ENCODE measurements at places on chromosomes 3 and 15.

DNA sequence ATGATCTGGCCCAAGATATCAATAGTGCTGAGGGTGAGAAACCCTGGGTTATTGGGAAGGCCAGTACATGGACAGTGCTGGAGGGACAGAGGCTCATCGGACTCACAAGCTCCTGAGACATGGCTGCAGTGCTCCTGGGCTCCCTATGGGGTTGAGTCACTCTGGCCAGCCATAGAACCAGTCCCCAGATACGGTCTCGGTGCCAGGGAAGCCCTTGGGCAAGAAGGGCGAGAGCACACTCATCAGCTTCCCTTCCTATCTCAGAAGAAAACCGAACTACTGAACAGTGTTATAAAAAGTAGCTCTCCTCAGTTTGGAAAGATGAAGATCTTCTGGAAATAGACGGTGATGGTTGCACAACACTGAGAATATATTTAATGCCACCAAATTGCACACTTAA lies 34.4 kb downstream of the POC1A start:
- no peaks in the 10 kb centered on the region for H3K27me3 ChIP-seq
- H3K4me3 ChIP-seq: no peak overlapping the region
- H3K36me3 ChIP-seq: peaks cover 18% of the 10 kb centered on the region
- DNase-seq: no peak
- H3K4me1 ChIP-seq: peaks cover 24% of the 10 kb centered on the region

- H3K4me1 ChIP-seq: no peaks in the 10 kb centered on the region
- H3K27me3 ChIP-seq: no peaks in the 10 kb centered on the region
- DNase-seq: no peak
- no peaks in the 10 kb centered on the region for H3K36me3 ChIP-seq
These were observed 71.0 kb downstream of the NTRK3 start for GRCh38 chr15:88185584-88185983.

- peak within 1 kb of the TSS; percentile 95 for H3K4me3 ChIP-seq
- H3K27ac ChIP-seq: peak within 1 kb of the TSS; percentile 99
- DNase-seq: peak; percentile 80
- H3K36me3 ChIP-seq: peaks cover 18% of the 10 kb centered on the region
- peaks cover 39% of the 10 kb centered on the region for H3K4me1 ChIP-seq
- H3K27me3 ChIP-seq: peaks cover 9% of the 10 kb centered on the region
These were observed at the start of gene ZNF710 for GRCh38 chr15:90001062-90001682. ZNF710 (plus strand) TSS chr15:90001324; CDS start chr15:90067138, 65,814 bp downstream.

DNA sequence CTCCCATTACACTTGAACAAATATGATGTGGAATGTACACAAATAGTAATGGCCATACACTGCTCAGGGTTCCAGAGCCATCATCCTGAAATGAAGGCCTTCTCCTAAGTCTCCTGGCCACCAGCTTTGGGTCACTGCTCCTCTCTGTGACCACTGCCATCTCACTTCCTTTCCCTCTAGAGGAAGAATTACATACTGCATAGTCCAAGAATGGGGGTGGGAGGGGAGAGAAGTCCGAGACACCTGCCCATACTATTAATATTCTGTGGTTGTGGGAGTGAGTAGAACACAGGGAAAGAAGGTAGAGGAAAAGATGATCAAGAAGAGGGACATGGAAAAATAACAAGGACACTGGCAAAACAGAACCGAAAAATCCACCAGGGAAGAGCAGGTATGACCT lies 20.6 kb downstream of the ETV5 start:
- no peak overlapping the region for H3K27ac ChIP-seq
- H3K27me3 ChIP-seq: peaks cover 54% of the 10 kb centered on the region
- H3K36me3 ChIP-seq: no peaks in the 10 kb centered on the region

All from activated CD4-positive, alpha-beta T cell treated with anti-CD3 and anti-CD28 coated beads, Interleukin-2, amount 10 ng/mL, durations not matched to agents 24 days and 14 days (primary cell).